GM23248 (cell line): ENCODE measurements at places on chromosomes 1 and 21.

DNA sequence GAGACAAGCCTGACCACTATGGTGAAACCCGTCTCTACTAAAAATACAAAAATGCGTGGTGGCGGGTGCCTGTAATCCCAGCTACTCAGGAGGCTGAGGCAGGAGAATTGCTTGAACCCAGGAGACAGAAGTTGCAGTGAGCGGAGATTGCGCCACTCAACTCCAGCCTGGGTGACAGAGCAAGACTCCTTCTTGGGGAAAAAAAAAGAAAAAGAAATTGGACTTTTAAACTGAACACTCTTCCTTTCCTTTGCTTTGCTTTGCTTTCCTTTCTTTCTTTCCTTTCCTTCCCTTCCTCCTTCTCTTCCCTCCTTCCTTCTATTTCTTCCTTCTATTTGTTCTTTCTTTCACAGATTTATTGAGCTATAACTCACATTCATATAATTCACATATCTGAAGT lies 43.3 kb upstream of the PUM1 start:
- no peak overlapping the region for H3K27ac ChIP-seq
- H3K27me3 ChIP-seq, result no peaks in the 10 kb centered on the region
- peaks cover 9% of the 10 kb centered on the region for H3K4me1 ChIP-seq
- H3K4me3 ChIP-seq, result no peak overlapping the region

DNA sequence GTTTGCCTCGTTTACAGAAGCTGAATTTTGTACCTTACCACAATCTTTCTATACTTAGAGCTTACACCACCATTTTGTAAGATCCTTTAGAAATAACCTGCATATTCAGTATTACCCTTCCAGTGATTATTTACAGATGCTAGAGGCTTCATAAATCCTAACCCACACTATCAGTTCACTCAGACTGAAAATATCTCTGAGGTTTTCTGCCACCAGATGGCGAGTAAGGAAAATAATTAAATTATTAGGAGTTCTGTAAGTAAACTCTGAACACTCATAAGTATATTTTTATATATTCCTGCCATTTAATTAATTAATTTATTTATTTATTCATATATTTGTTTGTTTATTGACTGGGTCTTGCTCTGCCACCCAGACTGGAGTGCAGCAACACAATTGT lies 1635.2 kb downstream of the PLA2G4A start:
- H3K27me3 ChIP-seq, result no peaks in the 10 kb centered on the region
- no peaks in the 10 kb centered on the region for H3K36me3 ChIP-seq
- DNase-seq, result no peak
- H3K27ac ChIP-seq, result no peak overlapping the region

GRCh38 chr21:39881661-39882060 lies 14.4 kb downstream of the PCP4 start:
- no peaks in the 10 kb centered on the region for H3K27me3 ChIP-seq
- H3K4me1 ChIP-seq, result no peaks in the 10 kb centered on the region

- H3K4me3 ChIP-seq, result no peak overlapping the region
- no peaks in the 10 kb centered on the region for H3K27me3 ChIP-seq
- H3K36me3 ChIP-seq, result no peaks in the 10 kb centered on the region
- no peak overlapping the region for H3K27ac ChIP-seq
- H3K4me1 ChIP-seq, result peaks cover 5% of the 10 kb centered on the region
Observed at GRCh38 chr21:33238565-33239255, 9.0 kb downstream of the IFNAR2 start.

DNA sequence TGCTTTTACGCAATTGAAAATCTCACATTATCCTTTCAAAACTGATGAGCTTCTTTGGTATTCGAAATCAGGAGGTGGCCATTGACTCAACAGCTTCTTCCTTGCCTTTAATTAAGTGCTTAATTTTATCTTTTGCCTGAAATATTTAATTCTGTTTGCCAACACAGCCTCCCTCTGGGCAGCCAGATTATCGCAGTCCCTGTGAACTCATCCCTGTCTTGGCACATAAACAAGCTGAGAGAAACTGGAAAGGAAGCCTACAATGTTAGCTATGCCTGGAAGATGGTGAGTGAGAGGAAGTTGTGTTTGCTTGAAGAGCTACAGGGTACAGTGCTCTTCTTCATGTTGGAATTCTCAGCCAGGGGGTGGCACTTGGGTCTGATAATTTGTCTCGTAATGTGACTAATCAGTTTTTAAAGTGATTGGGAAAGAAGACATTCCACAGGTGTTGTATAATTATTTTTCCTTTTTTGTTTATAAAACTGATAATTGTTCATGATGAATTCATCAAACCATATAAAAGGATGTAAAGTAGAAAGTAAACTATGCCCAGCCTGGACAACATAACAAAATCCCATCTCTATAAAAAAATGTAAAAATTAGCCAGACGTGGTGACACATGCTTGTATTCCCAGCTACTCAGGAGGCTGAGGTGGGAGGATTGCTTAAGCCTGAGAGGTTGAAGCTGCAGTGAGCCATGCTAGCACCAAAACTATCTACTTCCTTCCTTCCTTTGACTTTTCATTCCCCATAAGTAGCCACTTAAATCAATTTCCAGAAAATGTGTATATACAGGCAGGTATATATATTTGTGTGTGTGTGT lies 90.1 kb upstream of the RAVER2 start:
- DNase-seq, result peak; percentile 71
- H3K27me3 ChIP-seq, result no peaks in the 10 kb centered on the region
- H3K4me3 ChIP-seq, result no peak overlapping the region
- H3K36me3 ChIP-seq, result no peaks in the 10 kb centered on the region

GRCh38 chr1:3186526-3186921 lies 117.5 kb downstream of the PRDM16 start:
- peak; percentile 52 for DNase-seq
- H3K4me3 ChIP-seq, result no peak overlapping the region
- H3K4me1 ChIP-seq, result no peaks in the 10 kb centered on the region
- H3K36me3 ChIP-seq, result no peaks in the 10 kb centered on the region
- no peaks in the 10 kb centered on the region for H3K27me3 ChIP-seq

GRCh38 chr21:31117128-31117916 lies 79.0 kb upstream of the KRTAP19-8 start:
- no peak overlapping the region for H3K4me3 ChIP-seq
- no peaks in the 10 kb centered on the region for H3K36me3 ChIP-seq
- H3K27me3 ChIP-seq, result no peaks in the 10 kb centered on the region
- peaks cover 12% of the 10 kb centered on the region for H3K4me1 ChIP-seq
- H3K27ac ChIP-seq, result peak overlapping the region; percentile 38; the same call in 1 of the 2 replicates

DNA sequence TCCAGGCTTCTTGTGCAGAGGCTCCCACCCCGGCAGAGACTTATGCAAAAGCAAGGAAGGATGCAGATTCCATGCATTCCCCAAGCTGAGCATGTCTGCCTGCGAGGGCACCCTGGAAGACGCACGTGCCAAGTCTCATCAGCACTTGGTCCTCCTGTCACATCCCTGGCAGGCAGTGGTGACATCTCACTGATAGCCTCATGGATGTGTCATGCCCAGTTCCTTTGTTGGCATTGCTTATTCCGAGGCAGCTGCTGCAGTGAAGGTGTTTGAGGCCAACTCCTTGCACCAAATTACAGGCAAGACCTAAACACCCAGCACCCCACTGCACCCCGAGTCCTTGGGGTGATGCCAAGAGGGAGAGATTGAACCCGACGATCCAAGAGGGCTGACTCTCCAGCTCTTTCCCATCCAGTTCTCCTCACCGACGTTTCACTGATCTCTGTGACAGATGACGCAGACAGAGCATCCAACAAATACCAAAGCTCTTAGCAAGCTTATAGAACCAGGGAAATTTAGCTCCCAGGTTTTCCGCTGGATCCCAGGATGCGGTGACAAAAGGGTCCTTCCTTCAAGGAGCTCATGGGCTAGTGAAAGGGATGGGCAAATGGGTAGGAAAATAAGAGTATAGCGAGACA lies 611.1 kb downstream of the AJAP1 start:
- no peak for DNase-seq
- no peak overlapping the region for H3K27ac ChIP-seq
- H3K27me3 ChIP-seq, result no peaks in the 10 kb centered on the region
- no peaks in the 10 kb centered on the region for H3K36me3 ChIP-seq
- H3K4me3 ChIP-seq, result no peak overlapping the region

GRCh38 chr1:188402986-188403385 lies 1574.2 kb downstream of the PLA2G4A start:
- DNase-seq, result no peak
- no peak overlapping the region for H3K27ac ChIP-seq
- H3K4me1 ChIP-seq, result no peaks in the 10 kb centered on the region
- H3K36me3 ChIP-seq, result no peaks in the 10 kb centered on the region

DNA sequence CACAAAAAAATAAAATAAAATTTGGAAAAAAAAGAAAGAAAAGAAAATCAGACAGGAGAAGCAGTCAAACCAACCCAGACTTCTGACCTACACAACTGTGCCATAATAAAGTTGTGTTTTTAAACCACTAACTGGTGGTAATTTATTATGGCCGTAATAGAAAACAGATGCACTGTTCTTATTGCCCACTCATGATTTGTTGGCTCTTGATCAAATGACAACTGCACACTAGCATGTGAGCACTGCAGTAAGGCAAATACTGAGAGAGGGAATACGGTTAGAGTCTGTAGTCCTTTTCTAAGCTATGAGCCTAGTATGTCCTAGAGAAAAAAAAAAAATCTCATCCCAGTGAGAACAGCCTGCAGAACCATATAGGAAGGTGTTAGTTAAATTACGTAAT lies 61.2 kb upstream of the TNR start:
- no peaks in the 10 kb centered on the region for H3K36me3 ChIP-seq
- no peak overlapping the region for H3K27ac ChIP-seq
- peak; percentile 29 for DNase-seq
- no peaks in the 10 kb centered on the region for H3K4me1 ChIP-seq

DNA sequence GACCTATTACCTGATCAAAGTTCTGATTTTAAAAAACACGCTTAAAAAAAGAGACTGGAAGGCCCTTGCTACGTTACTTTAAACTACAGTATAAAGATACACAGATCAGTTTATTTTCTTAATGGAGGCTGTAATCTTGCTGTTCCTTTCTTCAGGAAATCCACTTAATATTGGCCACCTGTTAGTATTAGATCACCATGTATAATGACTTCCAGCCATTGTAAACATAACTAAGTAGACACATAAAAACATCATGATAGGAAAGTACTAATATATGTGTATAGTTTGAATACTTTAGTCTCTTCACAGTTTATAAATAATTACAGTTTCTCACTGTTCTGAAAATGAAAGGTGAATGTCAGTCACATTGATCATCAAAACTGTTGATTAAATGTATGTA lies 68.6 kb downstream of the ADGRL2 start:
- H3K27ac ChIP-seq, result no peak overlapping the region
- H3K4me1 ChIP-seq, result peaks cover 9% of the 10 kb centered on the region; the same call in 1 of the 2 replicates
- DNase-seq, result no peak
- H3K36me3 ChIP-seq, result 0 out of 2 replicates have a peak, but pooled peaks cover 4% of the 10 kb centered on the region
- H3K4me3 ChIP-seq, result no peak overlapping the region

DNA sequence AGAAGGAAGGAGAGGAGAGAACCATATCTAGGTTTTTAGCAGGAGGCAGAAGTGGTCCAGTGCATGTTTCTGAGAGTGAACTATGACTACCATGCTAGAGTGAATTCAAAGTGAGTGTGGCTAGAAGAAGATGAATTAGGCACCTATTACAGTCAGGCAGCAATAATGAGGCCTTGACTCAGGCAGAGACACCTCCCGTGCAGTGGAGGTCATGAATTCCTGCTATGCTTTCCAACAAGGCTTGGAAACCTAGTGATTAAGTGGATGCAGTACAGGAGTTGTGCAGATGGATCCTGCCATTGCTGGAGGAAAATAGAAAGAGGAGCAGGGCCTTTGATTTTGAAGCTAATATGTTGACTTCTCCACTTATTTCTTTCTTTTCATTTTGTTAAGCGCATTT lies 581.5 kb downstream of the RWDD3 start:
- no peak overlapping the region for H3K27ac ChIP-seq
- no peaks in the 10 kb centered on the region for H3K27me3 ChIP-seq
- H3K36me3 ChIP-seq, result no peaks in the 10 kb centered on the region
- H3K4me1 ChIP-seq, result no peaks in the 10 kb centered on the region
- no peak for DNase-seq

DNA sequence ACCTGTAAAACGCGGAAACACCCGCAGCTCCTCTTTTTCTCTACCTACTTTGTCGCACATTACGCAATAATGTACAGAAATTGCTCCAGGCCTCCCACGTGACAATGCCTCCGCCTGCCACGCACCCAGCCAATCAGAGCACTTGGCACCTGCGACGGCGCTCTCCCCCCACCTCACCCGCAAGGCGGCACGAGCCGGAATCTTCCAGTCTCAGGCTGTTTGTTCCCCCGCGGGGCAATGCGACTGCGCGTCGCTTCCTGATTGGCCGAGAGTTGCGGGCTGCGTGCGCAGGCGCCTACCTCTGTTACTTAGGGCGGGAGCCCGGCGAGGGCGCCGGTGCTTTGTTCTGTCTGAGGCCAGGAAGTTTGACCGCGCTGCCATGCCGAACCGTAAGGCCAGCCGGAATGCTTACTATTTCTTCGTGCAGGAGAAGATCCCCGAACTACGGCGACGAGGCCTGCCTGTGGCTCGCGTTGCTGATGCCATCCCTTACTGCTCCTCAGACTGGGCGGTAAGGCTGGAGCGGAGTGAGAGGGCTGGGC lies at the start of gene MAEL:
TSS of gene MAEL (plus strand) at position 307 of the 542 bp plus-strand sequence. CDS start at position 380, 73 bp downstream.
- H3K4me3 ChIP-seq, result no peak within 1 kb of the TSS
- DNase-seq, result no peak
- no peaks in the 10 kb centered on the region for H3K27me3 ChIP-seq
- no peak within 1 kb of the TSS for H3K27ac ChIP-seq
- H3K36me3 ChIP-seq, result no peaks in the 10 kb centered on the region
- no peaks in the 10 kb centered on the region for H3K4me1 ChIP-seq

- no peaks in the 10 kb centered on the region for H3K36me3 ChIP-seq
- DNase-seq, result no peak
- no peaks in the 10 kb centered on the region for H3K4me1 ChIP-seq
- H3K27me3 ChIP-seq, result no peaks in the 10 kb centered on the region
Observed at GRCh38 chr1:106688446-106688845, 368.0 kb upstream of the PRMT6 start.

DNA sequence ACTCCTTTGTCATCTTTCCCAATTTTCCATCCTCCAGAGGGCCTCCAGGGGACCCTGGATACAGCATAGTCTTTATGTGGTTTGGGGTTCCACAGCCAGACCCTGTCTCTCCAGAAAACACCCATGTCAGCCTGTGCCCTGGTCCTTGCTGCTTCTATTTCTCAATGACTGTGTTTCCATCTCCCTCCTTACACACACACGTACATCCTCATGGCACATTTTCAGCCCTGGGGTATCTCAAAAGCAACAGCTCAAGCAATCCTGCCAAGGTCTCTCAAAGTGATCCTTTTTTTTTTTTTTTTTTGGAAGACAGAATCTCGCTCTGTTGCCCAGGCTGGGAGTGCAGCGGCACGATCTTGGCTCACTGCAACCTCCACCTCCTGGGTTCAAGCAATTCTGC lies 22.3 kb downstream of the QSOX1 start:
- H3K4me1 ChIP-seq, result 0 out of 2 replicates have a peak, but pooled peaks cover 8% of the 10 kb centered on the region
- no peak overlapping the region for H3K27ac ChIP-seq
- H3K27me3 ChIP-seq, result no peaks in the 10 kb centered on the region
- H3K36me3 ChIP-seq, result peaks cover 11% of the 10 kb centered on the region; the same call in 1 of the 2 replicates

GRCh38 chr1:16727190-16728111 lies 12.9 kb upstream of the RNU1-4 start:
- H3K27me3 ChIP-seq, result peaks cover 53% of the 10 kb centered on the region
- DNase-seq, result peak; percentile 45
- H3K27ac ChIP-seq, result no peak overlapping the region
- H3K4me3 ChIP-seq, result no peak overlapping the region
- H3K4me1 ChIP-seq, result no peaks in the 10 kb centered on the region

GRCh38 chr1:152252157-152252556 lies 28.2 kb upstream of the HRNR start:
- H3K36me3 ChIP-seq, result no peaks in the 10 kb centered on the region
- H3K27ac ChIP-seq, result no peak overlapping the region
- H3K4me3 ChIP-seq, result no peak overlapping the region
- DNase-seq, result peak; percentile 77
